Fibroblast of the conjunctiva (primary cell): ENCODE measurements at places on chromosomes 13 and 19.

- peak; percentile 93 for DNase-seq
Observed at GRCh38 chr13:97627566-97627965, 193.6 kb downstream of the RAP2A start.

DNA sequence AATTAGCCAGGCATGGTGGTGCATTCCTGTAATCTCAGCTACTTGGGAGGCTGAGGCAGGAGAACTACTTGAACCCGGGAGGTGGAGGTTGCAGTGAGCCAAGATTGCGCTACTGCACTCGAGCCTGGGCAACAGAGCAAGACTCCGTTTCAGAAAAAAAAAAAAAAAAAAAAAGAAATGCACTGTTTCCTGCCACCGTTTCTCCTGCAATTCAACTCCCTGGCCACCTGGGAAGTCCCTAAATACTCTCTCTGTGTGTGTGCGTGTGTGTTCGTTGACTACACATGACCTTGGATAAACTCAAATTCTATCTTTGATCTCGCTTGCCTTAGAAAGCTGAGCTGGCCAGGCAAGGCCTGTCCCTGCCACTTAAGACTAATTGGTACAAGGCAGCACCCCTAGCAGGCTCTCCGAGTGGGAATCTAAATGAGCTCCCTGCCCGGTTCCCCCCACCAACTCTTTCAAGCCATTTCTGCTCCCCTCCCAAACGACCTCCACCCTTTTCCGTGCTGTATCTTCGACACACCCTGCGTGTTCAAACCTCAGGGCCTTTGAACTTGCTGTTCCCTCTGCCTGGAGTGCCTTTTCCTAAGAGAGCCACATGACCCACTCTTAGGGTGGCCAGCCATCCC is 5.2 kb upstream of the BCAT2 start:
- no peak for DNase-seq

DNA sequence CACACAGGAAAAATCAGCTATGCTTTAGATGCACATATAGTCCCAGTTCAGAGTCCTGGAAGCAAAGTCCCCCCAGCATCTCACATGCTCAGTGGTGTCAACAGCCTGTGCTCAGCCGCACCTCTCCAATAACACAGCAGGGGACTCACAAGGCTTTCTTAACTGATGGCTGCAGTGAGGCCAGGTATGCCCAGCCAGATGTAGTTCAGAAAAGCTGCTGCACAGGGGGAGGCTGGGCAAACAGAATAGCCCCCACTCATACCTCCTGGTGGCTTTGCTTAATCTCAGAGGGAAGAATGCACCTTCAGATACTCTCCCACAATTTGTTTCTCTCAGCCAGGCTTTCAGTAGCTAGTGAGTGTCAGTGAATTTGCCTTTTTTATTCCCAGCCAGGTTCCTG is 33.4 kb downstream of the FAM124A start:
- DNase-seq = no peak

DNA sequence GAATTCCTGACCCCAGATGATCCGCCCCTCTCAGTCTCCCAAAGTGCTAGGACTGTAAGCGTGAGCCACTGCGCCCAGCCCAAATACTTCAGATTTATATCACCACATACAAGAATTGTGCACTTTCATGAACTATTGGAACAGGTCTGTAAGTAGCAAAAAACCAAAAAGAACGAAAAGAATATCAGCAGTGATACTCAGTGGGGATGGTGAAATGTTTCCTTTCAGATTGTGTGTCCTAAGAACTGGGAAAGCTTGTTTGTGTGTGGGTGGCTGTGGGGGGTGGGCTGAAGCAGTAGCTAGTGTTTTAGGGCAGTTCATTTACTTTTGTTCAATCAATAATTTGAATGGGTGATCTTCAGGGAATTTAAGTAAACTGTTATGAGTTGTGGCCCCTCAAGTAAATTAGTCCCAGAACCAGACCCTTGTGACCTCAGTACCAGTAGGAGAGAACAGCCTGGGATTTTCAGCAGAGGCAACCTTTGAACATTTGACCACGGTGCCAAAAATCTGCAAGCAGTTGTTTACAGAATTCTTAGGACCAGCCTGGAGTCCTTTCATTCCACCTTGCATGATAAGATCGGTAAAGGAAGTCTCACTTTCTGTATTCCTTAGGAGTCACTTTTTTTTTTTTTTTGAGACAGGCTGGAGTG is 106.6 kb downstream of the LRCH1 start:
- no peak for DNase-seq

DNA sequence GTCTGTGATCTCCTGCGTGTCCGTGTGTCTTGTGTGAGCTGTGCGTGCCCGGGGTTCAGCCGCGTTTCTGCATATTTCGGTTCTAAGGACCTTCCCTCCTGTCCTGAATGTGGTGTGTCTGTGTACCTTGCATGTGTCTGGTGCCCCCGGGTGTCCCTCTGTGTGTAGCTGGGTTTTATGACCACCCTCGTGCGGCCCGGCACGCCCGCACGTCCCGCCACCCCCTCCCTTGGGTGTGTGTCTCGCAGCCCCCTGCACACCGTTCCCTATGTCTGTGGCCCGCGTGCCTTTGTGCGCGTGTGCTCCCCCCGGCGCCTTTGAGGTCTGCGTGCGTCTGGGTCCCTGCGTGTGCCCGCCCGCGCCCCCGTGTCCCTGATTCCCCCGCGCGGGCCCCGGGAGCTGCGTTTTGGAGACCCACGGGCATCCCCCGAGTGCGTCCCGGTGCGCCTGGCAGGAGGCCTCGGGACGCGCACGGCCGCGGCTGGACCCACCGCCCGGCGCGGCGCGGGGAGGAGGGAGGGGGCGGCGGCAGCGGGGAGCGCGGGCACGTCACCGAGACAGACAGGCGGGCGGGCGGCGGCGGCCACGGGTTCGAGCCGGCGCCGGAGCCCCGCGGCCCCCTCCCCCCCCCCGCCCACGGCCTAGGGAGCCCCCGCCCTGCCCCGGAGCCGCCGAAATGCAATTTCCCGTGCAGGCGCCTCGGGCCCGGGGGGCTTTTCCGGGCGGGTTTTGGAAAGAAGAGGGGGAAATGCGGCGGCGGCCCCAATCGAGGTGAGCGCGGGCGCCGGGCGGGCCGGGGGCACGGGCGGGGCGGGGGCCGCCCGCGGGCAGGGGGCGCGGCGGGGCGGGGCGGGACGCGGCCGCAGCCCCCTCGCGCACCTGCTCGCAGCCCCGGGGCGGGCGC is 12.0 kb upstream of the NANOS3 start:
- no peak for DNase-seq

- DNase-seq = no peak
Observed at GRCh38 chr19:8233370-8233769, 24.2 kb downstream of the CERS4 start.

GRCh38 chr19:41869374-41869955 is 7.6 kb upstream of the CD79A start:
- no peak for DNase-seq

- DNase-seq = no peak
Observed at GRCh38 chr13:39095500-39095899, 57.2 kb downstream of the NHLRC3 start.

DNA sequence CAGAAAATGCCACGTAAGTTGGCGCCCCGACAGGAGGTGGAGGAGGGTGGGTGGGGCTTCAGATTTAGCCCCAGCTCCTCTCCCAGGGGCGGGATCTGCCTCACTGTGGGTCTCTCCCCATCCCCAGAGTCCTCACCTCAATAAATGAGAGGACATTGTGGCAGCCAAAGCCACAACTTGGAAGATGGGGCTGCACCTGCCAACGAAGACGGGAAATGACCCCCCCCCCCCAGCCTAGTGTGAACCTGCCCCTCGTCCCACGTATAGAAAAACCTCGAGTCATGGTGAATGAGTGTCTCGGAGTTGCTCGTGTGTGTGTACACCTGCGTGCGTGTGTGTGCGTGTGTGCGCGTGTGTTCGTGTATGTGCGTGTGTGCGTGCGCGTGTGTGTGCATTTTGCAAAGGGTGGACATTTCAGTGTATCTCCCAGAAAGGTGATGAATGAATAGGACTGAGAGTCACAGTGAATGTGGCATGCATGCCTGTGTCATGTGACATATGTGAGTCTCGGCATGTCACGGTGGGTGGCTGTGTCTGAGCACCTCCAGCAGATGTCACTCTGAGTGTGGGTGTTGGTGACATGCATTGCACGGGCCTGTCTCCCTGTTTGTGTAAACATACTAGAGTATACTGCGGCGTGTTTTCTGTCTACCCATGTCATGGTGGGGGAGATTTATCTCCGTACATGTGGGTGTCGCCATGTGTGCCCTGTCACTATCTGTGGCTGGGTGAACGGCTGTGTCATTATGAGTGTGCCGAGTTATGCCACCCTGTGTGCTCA is 1.5 kb upstream of the TRAPPC5 start:
- DNase-seq = no peak

- no peak for DNase-seq
Observed at GRCh38 chr19:50266896-50267295, 62.3 kb downstream of the KCNC3 start.

DNA sequence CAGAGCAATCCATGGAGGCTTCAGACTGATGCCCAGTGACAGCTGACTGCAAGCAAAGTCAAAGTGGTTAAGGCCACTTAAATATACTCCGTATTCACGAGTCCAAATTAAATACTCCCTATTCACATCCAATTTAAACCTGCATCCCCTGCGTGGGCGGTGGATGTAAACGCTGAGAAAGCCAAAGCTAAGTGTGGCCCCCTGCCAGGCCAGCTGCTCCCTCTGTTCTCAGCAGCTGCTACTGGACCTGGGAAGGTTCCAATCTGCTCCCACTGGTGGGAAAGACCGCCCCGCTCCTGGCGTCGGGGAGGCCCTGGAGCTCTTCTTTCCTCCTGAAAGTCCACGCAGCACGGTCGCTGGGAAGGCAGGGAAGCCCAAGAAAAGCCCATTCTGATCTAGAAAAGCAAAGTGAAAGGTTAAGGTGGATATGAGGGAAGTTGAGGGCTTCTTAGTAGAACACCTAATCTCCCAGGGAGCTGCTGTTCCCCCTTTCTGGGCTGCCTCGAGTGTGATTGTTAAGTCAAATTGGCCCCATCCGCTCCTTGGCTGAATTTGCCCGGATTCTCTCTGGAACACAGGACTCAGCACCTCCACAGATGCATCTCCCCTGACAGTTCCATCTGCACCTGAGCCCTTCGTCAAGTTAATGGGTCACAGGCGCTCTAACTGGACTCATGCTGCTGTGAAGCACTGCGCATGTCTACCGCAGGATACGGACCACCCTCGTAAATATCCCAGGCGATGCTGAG is 205.5 kb downstream of the USP12 start:
- peak; percentile 22 for DNase-seq

- no peak for DNase-seq
Observed at GRCh38 chr13:38821770-38822551, 135.1 kb downstream of the FREM2 start.

GRCh38 chr19:21130097-21130775 is 11.6 kb upstream of the ZNF431 start:
- DNase-seq = no peak

DNA sequence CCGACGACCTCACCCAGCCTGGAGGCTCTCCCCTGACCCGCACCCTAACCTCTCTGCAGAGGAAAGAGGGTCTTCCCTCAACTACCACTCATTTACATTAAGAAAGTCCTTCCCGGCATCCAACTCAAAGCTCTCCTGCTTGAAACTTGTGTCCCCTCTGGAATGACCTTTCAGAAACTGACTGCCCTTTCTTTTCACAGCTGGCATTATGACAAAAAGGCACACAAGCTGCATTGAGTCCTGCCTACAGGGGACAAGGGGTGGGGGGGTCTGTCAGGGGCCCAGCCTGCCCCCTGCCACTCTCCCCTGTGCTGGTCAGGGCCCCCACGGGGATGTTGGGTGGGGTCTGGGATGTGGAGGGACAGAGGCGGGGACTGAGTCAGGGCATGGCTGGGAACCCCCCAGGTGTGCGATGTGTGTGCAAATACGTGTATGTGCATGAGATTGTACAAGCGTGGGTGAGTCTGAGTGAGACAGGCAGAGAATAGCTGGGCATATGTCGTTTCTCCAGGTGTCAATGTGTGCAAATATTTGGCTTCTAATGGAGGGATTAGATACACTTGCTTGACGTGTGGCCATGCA is 2.0 kb downstream of the COL5A3 start:
- no peak for DNase-seq

- peak; percentile 66 for DNase-seq
Observed at GRCh38 chr19:47190167-47190727, 40.8 kb downstream of the BBC3 start.

GRCh38 chr19:11373166-11373884 is 1.1 kb upstream of the SWSAP1 start:
- DNase-seq = no peak

DNA sequence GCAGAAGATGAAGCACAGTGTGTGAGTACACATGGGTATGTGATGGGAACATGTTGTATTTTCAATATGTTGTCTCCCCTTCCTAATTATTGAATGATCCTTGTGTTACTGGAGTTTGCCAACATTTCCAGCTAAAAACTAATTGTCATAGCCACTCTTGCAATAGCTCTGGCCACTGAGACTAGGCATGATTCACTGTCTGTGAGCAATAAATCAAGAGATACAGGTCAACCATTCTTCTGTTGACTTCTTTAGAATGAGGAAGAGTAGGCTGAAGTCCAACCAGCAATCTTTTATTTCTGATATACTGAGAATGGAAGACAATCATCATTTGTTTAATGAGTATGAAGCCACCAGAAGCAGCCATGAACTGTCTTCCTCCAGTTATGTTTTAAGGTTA is 413.9 kb downstream of the SLITRK5 start:
- no peak for DNase-seq

DNA sequence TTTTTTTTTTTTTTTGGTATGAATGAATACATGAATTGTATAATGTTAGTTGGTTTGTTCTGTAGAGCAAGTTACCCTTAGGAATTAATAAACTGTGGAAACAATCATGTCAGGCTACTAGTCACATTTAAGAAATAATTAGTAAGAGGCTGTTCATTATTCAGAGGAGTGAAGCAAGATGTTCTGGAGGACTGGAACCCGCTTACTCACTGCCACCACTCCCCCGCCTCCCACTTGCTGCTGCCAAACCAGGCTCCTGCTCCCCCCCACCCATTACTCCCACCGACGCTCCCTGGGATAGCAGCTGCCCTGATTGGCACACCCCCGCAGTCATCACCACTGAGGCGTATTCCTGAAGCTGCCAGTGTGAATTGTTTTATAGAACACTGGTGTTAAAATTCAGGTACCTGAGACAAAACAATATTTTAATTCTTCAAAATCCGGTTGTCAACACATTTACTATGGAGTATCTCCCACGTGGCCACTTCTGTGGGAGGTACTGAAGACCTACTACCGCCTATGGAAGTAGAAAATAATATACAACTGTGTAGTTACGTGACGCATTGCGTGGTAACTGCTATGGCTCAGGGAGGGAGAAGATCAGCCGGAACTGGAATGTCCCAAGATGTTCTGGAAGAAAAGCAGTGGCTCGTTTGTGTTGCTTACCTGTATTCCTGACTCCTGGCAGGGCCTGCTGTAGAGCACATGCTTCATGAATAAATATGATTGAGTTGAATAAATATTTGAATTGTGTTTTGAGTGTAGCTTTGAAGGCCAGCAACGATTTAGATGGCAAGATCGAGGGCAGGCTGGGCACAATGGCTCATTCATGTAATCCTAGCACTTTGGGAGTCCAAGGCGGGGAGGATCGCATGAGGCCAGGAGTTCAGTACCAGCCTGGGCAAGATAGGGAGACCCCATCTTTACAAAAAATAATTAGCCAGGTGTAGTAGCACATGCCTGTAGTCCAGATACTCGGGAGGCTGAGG is 1.7 kb downstream of the DPY19L3 start:
- peak; percentile 9 for DNase-seq

GRCh38 chr13:46543287-46543686 is 9.7 kb upstream of the LRCH1 start:
- DNase-seq = no peak

GRCh38 chr19:16365300-16365996 is 40.8 kb downstream of the KLF2 start:
- no peak for DNase-seq

- no peak for DNase-seq
Observed at GRCh38 chr19:46783670-46784069, 4.7 kb downstream of the SLC1A5 start.
